Right renal cortex interstitium (tissue), 3 donors: ENCODE measurements at places on chromosomes 11 and 22. TPM values are rescaled to one million over a fixed set of nuclear protein-coding genes. Genes with fewer than 3 reads are reported as not detected.

Gene SPDYC
- polyA plus RNA-seq: not detected

Gene RIBC2
- 6.2 TPM for polyA plus RNA-seq

Gene STIP1
- polyA plus RNA-seq: 220 TPM

Gene KRTAP5-2
- polyA plus RNA-seq: not detected

Gene UBQLNL
- 0.57 TPM for polyA plus RNA-seq

Gene CDON
- polyA plus RNA-seq: 23.7 TPM

Gene OR2D2
- polyA plus RNA-seq: not detected

Gene RAPSN
- polyA plus RNA-seq: 0.14 TPM

Gene BARX2
- 0.74 TPM for polyA plus RNA-seq

Gene C11orf21
- polyA plus RNA-seq: 0.82 TPM

Gene NPAS4
- polyA plus RNA-seq: 0.11 TPM

Gene MOV10L1
- 0.49 TPM for polyA plus RNA-seq

Gene C11orf52
- 13.7 TPM for polyA plus RNA-seq

Gene P2RX6
- polyA plus RNA-seq: 1.4 TPM

Gene PHLDA2
- 0.68 TPM for polyA plus RNA-seq

Gene FAM180B
- polyA plus RNA-seq: 0.40 TPM

Gene GDPD4
- polyA plus RNA-seq: not detected

Gene RNH1
- polyA plus RNA-seq: 62.4 TPM

Gene C22orf42
- polyA plus RNA-seq: not detected

Gene OR52E8
- not detected for polyA plus RNA-seq

Gene MRGPRE
- not detected for polyA plus RNA-seq

Gene ARL2
- 51.5 TPM for polyA plus RNA-seq

Gene MYBPC3
- polyA plus RNA-seq: 0.18 TPM

Gene KRTAP5-9
- 0.33 TPM for polyA plus RNA-seq

Gene EI24
- polyA plus RNA-seq: 136 TPM

Gene OR56A1
- polyA plus RNA-seq: not detected

Gene RFPL1
- 1.4 TPM for polyA plus RNA-seq

Gene CEP57
- polyA plus RNA-seq: 87.3 TPM

Gene ABCG4
- polyA plus RNA-seq: 0.74 TPM

Gene PKNOX2
- 14.9 TPM for polyA plus RNA-seq

Gene OR5W2
- not detected for polyA plus RNA-seq
